ENCODE measurements at places on chromosomes 2 and 18. TPM values are rescaled to one million over a fixed set of nuclear protein-coding genes. Genes with fewer than 3 reads are reported as not detected.

GRCh38 chr2:178280244-178280852 is 86.0 kb downstream of the OSBPL6 start:
- H3K27me3 ChIP-seq: no peaks in the 10 kb centered on the region
- peak; percentile 69 for DNase-seq
- H3K4me1 ChIP-seq: peaks cover 47% of the 10 kb centered on the region
- peaks cover 13% of the 10 kb centered on the region for H3K36me3 ChIP-seq

GRCh38 chr18:59760619-59761600 is 63.7 kb upstream of the CCBE1 start:
- no peaks in the 10 kb centered on the region for H3K36me3 ChIP-seq
- H3K27ac ChIP-seq: no peak overlapping the region
- DNase-seq: no peak
- no peaks in the 10 kb centered on the region for H3K27me3 ChIP-seq

C2orf66 gene
- total RNA-seq: 0.98 TPM

DNA sequence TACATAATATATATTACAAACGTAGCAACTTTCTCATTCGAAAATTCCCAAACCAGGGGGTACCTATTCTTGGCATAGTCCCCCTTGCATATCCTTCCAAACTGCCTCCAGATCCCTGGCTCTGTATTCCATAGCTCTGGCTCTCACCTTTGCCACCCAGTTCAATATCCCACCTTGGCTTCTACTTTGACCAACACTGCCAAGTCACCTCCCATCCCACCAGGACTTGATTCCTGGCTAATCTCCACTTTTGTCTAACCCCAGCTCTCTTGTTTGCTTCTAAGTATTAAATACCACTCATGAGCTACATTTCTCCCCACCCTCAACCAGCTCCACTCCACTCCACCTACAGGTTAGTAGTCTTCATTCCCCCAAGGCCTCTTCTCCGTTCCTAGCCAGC is 103.2 kb upstream of the WDR75 start:
- peak overlapping the region; percentile 88 for H3K27ac ChIP-seq
- no peak for DNase-seq
- H3K4me1 ChIP-seq: peaks cover 6% of the 10 kb centered on the region
- H3K27me3 ChIP-seq: no peaks in the 10 kb centered on the region
- H3K36me3 ChIP-seq: peaks cover 8% of the 10 kb centered on the region

IFIH1 gene
- total RNA-seq: 4.5 TPM

GRCh38 chr2:229715895-229716507 is 1.6 kb upstream of the DNER start:
- H3K4me3 ChIP-seq: peak overlapping the region; percentile 15
- no peaks in the 10 kb centered on the region for H3K36me3 ChIP-seq
- H3K27ac ChIP-seq: no peak overlapping the region
- peak; percentile 74 for DNase-seq
- H3K4me1 ChIP-seq: peaks cover 10% of the 10 kb centered on the region
- peaks cover 49% of the 10 kb centered on the region for H3K27me3 ChIP-seq

GRCh38 chr2:236795169-236795860 is 225.7 kb downstream of the ACKR3 start:
- no peak for DNase-seq
- no peaks in the 10 kb centered on the region for H3K4me1 ChIP-seq
- H3K27me3 ChIP-seq: no peaks in the 10 kb centered on the region
- H3K36me3 ChIP-seq: peaks cover 5% of the 10 kb centered on the region
- H3K27ac ChIP-seq: no peak overlapping the region

DNA sequence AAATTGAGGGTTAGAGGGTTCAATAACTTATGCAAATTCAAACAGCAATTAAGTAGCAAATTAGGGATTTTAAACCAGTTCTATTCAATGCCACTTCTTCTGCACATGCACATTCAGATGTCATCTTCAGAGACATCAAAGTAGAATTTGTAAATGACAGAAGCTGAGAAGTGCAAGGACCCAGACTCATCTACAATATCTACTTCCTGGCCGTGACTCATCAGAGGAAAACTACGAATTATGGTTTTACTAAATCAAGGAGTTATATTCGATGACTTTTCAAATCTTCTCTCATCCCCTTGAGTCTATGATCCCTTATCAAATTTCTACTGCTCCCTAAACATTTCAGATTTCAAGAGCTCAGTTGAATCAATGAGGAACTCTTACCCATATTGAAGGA is 20.0 kb upstream of the STAT4 start:
- H3K27me3 ChIP-seq: no peaks in the 10 kb centered on the region
- H3K27ac ChIP-seq: peak overlapping the region; percentile 79
- H3K4me1 ChIP-seq: peaks cover 67% of the 10 kb centered on the region
- H3K4me3 ChIP-seq: no peak overlapping the region

GKN2 gene
- total RNA-seq: not detected
